ENCODE measurements at places on chromosomes 4 and X.
A peak's percentile ranks its signal among the peaks of the same experiment; 100 is the strongest.

- DNase-seq = peak; percentile 11
These were observed 103.7 kb downstream of the SORCS2 start for GRCh38 chr4:7295911-7296660.

DNA sequence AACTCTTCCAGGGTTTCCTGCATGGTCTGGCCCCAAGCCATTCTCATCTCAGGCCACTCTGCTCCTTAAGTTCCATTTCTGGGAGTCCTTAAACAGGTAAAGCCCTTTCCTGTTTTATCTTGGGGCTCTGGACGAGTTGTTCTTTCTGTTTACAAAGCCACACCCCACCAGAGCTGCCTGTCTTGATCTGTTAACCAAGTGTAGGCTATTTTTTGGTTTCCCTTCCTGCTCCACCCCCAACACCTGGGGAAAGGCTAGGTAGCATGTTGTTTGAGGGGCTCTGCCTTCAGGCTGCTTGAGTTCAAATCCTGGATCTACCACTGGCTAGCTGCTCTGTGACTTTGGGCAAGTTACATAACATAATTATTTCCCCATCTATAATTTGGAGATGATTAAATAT is 40.0 kb downstream of the ERVMER34-1 start:
- no peak for DNase-seq

- no peak for DNase-seq
These were observed 166.9 kb upstream of the GK2 start for GRCh38 chr4:79574741-79575451.

DNA sequence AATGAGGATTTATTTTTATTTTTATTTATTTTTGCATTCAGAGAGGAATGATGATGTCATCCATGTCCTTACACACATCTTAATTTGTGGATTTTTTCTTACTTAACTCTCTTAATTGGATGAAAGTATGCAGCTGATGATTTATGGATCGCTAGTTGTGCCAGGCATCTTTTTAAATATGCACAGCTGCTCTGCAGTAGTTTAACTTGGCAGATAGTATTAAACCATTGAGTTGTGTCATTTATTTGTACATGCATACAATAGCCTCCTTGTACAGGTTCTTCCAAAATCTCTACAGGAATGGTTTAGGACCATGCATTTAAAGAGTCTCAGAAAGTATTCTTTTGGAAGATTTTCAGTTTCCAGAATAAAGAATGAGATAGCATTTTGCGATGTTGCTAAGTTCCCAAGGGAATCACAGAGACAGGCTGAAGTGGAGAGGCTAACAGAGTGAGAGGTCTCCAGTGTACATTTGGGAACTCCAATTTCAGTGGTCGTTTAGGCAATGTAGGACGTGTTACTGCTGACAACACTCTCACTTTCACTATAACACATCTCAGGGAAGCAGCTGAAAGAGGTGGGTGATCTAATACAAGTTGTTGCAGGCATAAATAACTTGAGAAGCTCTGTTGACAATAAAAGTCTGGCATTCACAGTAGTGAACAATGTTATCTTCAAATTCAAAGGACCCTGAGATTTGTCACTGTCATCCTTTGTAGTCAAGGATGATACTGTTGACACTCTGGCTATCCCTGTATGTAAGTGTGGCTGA is 49.9 kb upstream of the SCRG1 start:
- DNase-seq = no peak

DNA sequence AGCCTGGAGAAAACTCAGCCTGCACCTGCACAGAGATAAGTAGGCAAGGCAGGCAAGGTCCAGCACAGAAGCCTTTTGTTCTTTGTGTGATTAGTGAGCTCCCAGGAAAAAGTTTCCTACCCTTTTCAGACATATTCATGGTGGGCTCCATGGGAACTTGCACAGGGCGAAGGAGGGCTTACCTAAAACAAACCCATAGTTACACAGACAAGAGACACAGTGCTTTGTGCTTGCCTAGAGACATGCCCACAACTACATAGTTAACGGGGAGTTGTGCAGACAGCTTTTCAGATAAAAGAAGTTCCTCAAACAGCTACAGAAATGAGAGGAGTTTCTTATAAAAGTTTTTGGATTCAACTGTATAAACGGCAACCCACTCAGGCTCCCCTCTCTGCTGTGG is 180.5 kb downstream of the GLUD2 start:
- no peak for DNase-seq

DNA sequence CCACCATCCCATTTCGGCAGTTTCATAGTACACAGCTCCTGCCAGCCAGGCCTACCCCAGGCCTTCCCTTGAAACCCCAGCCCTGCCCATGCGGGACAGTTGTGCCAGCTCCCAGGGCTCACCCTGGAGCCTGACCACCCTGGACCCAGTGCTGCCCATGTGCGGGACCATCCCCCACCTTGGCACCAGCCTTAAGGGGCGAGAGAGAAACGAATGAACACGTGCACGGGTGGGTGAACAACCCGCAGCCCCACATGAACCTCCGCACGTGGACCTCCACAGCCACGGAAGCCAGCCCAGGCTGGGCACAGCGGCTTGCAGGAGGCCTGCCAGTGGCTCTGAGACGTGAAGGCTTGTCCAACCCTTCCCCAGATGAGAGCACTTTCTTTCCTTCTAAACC is 76.0 kb upstream of the MXD4 start:
- DNase-seq = no peak

DNA sequence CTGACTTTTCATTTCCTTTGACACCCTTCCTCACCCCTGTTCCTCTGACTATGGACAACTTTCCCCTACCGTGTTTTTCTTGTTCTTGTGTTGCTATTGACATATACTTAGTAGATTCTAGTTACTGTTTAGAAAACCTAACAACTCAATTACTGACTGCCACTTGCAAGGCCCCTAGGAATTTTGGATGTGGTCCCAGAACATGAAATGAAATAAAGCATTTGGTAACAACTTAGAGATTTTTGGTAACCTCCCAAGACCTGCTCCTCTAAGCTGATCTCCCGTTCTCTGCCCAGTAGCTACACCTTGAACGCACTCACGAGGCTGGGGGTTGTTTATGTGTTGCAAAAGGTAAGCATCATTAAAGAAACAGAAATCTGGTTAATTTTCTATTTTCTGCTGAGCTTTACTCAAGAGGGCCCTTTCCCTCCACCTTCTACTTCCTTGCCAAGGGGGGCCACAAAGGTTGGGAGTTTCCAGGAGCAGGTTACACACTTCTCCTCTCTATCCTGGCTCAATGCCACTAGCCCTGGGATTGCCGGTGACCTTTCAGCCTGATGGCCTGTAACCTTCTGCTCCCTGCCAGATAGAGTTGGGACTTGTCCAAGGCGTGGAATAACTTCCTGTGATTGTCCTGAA is 20.5 kb downstream of the GAB3 start:
- no peak for DNase-seq

DNA sequence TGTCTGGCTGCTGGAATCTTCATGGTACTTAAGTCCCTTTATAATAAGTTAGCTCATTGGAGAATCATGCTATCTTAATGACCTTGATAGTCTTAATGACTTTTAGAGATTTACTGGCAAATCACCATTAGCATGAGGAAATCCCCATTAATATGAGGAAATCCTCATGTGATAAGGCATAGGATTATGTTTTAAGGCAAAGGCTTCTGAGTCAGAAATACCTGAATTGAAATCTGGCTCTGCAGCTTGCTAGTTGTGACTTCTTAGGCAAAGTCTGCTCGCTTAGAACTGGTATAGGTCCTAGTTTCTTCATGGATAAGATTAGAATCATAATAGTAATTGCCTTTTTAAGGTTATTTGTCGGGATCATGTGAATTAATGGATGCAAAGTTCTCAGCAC is 190.2 kb upstream of the BANK1 start:
- no peak for DNase-seq

GRCh38 chrX:71622576-71623450 is 4.5 kb upstream of the CXCR3 start:
- DNase-seq = peak; percentile 78

DNA sequence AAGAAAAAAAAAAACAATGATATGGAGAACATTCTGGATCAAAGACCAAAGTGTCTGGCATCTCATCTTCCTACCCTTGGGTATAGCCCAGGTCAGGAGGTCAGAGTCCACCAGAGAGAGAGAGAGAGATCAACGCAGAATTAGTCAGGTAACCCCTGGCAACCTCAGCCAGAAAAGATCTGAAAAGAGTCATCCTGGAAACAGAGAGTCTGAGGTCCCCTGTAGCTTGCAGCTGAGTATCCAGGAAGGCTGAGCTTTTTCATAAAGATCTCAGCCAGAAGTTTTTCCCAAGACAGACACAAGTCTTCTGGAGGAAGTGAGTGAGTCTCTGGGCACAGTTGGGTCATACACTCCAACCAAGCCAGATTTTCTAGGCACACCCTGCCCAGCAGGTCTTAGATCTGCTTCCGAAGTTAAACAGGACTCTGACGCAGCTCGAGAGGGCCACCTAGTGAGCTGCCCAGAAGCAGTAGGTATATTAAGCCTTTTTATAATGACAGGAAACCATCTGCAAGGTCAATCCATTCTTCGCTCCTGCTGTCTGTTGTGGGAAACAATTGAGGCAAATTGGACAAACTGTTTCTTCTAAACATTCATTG is 35.7 kb downstream of the ACE2 start:
- DNase-seq = peak; percentile 63

DNA sequence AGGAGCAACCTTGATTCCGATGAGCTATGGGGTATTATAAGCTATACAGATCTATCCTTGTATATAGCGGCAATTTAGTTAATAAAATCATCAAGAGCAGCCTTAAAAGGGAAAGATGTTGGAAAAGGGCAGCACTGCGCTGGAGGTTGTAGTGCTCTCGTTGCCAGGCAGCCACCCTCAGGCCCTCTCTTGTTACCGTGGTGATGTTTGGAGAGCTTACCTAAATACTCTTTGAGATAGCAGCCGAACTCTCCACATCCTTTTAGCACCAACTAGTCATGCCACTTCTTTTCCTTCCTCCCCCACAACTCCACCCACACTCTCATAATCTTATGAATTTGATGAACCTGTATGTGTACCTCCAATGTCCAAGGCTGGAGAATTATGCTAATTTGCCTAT is 3.8 kb upstream of the RADX start:
- DNase-seq = no peak

DNA sequence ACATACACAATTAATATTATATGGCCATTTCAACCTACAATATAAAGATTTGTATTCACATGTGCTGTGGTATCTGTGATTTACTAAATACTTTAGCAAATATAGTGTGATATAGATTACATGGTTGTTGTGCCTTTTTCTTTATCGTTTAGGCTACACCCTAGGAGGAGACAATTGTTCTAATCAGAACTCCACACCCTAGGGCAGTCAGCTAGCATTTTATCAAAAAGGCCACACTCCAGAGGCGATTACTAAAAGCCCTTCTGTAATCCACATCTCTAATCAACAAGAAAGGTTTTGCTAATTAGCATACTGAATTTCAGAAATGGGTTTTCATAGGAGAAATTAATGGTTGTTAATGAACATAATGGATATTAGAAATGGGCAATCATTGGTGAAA is 319.5 kb upstream of the NOCT start:
- DNase-seq = no peak

DNA sequence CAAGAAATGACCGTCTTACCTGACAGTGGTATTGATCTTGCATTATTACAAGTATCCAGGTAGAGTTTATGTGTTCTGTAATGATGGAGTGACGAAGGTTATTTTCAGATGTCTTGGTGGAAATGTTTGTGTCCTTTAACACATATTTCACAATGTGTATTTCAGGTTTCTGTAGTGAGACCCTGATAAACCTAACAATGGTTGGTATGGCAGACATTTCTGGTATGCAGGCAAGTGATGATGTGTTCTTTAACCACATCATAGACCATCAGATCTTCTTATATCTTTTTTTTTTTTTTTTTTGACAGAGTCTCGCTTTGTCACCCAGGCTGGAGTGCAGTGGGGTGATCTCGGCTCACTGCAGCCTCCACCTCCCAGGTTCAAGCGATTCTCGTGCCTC is 14.6 kb upstream of the ATXN3L start:
- DNase-seq = peak; percentile 8
